ENCODE measurements at places on chromosomes 6 and 20. TPM values are rescaled to one million over a fixed set of nuclear protein-coding genes. Genes with fewer than 3 reads are reported as not detected.
A peak's percentile ranks its signal among the peaks of the same experiment; 100 is the strongest.

- DNase-seq: no peak
These were observed 42.6 kb downstream of the KCNS1 start for GRCh38 chr20:45058168-45058850.

- DNase-seq: no peak
These were observed 111.4 kb upstream of the EMILIN3 start for GRCh38 chr20:41478026-41478425.

DNA sequence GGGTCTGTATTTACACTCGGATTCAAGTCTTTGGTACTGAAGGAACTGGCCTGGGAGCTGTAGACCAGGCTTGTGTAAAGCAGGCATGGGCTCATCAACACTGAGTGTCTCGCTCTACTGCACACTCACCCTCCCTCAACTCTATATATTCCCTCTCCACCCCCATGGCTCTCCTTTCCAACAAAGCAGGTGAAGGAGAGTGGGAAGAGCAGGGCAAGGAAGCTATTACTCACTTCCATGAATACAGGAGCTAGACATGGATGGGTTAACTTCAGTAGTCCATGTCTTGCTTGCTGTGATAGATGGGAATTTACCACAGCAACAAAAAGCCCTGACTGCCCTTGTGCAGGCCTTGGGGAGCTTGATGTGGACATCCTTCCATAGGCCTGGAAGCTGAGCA, 20.7 kb upstream of the SLC2A12 start:
- no peak for DNase-seq

DNA sequence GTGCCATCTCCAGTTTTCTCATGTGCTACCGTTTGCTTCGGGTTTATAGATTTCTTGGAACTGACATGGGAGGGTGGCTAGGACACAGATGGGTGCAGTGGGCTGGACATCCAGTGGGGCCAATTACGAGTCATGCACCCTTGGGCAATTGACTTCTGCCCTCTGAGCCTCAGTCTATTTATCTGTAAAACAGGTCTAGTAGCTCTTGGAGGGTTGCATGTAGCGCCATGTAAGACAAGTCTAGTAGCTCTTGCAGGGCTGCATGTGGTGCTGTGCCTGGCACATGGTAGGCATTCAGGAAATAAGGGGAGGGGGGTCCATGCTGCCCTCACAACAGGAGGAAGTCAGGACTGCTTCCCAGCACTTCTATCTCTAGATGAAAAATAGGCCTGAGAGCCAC, 15.3 kb downstream of the PMEPA1 start:
- DNase-seq: no peak

- DNase-seq: no peak
These were observed 97.1 kb upstream of the KCNK16 start for GRCh38 chr6:39419607-39420006.

GRCh38 chr20:51541189-51542032, 1.1 kb downstream of the NFATC2 start:
- peak; percentile 83 for DNase-seq

Gene SAMHD1
- 271 TPM for total RNA-seq

All from naive thymus-derived CD4-positive, alpha-beta T cell (primary cell).